Cerebellum (tissue), 4 donors: ENCODE measurements at places on chromosomes 4 and X. TPM values are rescaled to one million over a fixed set of nuclear protein-coding genes. Genes with fewer than 3 reads are reported as not detected.

GRCh38 chrX:24260842-24261550 is 52.9 kb downstream of the SUPT20HL2 start:
- no peak for DNase-seq

DNA sequence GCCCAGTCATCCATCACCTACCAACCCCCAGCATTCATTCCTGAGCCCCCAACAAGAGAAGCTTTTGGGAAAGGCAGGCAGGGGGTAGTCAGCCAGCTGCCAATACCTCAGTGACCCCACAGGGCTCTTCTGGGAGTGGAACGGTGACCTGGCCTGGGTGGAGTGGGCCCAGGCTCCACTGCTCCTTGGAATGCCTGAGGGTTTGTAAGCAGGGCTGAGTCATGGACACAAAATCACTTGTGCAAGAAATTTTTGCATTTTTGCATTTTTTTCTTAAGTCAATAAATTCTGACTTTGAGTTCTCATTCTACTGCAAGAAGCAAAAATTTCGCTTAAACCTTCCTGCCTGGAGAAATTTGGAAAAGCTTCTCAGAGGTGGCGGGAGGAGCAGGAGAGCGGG is 18.5 kb downstream of the SORCS2 start:
- no peak for DNase-seq

DNA sequence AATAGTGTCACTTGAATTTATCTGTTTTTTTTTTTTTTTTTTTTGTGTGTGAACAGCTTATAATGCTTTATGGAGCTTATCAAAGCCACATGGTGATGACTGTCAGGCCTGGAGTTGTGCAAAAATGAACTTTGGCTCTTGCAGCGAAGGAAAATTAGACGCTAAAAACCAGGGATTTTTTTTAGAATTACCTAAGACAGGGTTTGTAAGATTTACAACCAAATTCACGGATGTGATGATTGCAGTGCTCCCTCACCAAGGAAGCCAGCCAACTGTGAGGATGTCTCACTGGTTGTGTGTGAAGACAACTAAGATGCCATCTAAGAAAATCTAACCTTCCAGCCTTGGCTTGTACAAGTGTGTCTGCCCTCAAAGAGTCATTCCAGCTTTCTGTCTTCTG is 127.1 kb upstream of the SLC4A4 start:
- no peak for DNase-seq

- no peak for DNase-seq
Measured at GRCh38 chrX:41352329-41352838, 18.4 kb downstream of the DDX3X start.

GRCh38 chr4:156606554-156607477 is 364.8 kb downstream of the PDGFC start:
- no peak for DNase-seq

DSPP gene
- 0.09 TPM for total RNA-seq

JADE3 gene
- 10.9 TPM for total RNA-seq

C4orf51 gene
- not detected for total RNA-seq

DLG3 gene
- total RNA-seq = 41.2 TPM

TMPRSS11B gene
- not detected for total RNA-seq

DNA sequence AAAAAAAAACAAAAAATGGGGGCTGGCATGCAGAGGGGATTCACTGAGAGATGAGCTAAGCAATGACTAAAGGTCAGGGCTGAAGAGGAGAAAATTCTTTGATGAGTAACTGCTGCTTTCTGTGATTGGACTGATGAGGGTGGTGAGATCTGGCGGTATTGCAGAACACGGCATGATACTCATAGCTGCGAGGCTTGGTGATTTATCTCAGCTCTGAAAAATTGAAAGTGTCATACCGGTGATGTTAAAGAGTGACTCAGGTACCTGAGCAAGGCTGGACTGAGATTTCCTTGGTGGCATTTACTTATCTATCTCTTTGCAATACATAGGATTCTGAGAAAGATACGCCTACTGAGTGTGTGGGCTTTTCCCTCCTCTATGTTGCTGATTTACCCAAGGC is 204.1 kb upstream of the DDX53 start:
- no peak for DNase-seq

GRCh38 chrX:80223982-80224579 is 196.2 kb upstream of the TENT5D start:
- no peak for DNase-seq

GRCh38 chr4:175929441-175929840 is 117.4 kb upstream of the GPM6A start:
- DNase-seq = no peak

GRCh38 chr4:52112411-52112810 is 61.3 kb downstream of the SPATA18 start:
- no peak for DNase-seq

DNA sequence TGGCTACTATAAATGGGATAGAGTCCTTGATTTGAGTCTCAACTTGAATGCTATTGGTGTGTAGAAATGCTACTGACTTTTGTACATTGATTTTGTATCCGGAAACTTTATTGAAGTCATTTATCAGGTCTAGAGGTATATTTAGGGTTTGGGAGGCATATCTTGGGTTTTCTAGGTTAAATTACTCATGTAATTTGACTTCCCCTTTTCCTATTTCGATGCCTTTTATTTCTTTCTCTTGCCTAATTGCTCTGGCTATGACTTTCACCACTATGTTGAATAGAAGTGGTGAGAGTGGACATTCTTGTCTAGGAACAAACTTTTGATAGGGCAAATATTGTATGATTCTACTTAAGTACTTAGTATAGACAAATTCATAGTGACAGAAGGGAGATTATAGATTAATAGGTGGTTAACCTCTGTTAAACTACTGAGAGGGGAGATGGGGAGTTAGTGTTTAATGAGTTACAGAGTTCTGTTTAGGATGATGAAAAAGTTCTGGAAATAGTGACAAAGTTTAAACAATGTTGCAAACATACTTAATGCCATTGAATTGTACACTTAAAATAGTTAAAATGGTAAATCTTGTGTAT is 22.8 kb upstream of the HSPA4L start:
- DNase-seq = no peak

- DNase-seq = no peak
Measured at GRCh38 chr4:8560265-8561047, 19.7 kb upstream of the GPR78 start.

GRCh38 chr4:38659346-38659745 is 4.7 kb upstream of the KLF3 start:
- DNase-seq = no peak
